ENCODE measurements at places on chromosomes 2 and 18.

- no peak for DNase-seq
Observed at GRCh38 chr2:152761214-152761613, 42.8 kb downstream of the ARL6IP6 start.

GRCh38 chr2:212076456-212076855 lies 462.1 kb downstream of the ERBB4 start:
- no peak for DNase-seq

DNA sequence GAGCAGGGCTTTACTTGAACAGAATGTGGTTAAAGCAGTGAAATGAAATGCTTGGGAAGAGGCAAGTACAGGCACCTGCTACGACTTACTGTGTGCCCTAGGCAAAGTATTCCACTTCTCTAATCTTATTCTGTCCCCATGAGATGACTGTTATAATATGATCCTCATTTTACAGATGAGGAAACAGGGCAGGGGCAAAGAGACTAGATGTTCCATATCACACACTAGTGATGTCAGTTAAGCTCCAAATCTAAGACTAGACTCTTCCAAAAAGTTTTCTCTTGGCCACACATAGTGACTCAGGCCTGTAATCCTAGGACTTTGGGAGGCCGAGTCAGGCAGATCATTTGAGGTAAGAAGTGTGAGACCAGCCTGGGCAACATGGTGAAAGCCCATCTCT lies 235.0 kb downstream of the SETBP1 start:
- no peak for DNase-seq

- peak; percentile 21 for DNase-seq
Observed at GRCh38 chr2:183037553-183038340, 510 bp downstream of the NCKAP1 start.

DNA sequence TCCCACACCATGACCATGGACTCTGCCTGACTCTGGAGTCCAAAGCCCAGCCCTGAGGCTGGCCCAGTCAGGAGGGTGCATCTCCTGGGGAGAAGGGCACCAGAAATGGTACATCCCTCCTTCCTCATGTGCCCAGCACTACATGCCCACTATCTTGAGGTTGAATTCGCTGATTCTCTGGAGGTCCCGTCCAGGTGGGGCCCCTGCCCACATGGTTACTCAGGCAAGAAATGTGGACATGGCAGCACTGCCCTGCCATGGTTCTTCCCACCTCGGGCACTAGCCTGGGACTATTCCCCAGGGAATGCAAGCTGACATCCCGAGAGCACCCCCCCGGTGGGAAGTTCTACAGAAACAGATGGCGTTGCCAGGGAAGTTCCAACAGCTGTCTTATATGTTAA lies 15.3 kb upstream of the HES6 start:
- DNase-seq, result no peak

- peak; percentile 28 for DNase-seq
Observed at GRCh38 chr2:218367415-218368149, 10.9 kb downstream of the CATIP start.

- no peak for DNase-seq
Observed at GRCh38 chr2:118310681-118311429, 222.6 kb downstream of the INSIG2 start.

- no peak for DNase-seq
Observed at GRCh38 chr2:86241611-86242010, 42.4 kb downstream of the MRPL35 start.

DNA sequence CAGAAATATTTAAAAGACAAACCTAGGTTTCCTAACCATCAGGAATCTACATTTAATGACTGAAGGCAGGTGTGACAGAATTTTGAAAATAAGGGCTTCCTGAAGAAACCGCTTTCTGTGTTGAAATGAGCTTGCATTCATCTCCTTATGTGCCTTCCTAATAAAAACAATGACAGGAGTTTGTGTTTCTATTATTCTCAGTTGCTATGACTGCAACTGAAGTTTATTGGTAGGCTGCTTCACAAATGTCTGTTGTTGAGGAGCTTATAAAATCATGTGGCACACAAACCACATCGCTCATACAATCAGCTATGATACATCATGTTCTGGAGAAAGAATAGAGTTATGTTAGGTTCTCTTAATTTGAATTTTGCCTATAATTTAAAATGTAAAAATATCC lies 362.7 kb upstream of the SLC8A1 start:
- no peak for DNase-seq

- DNase-seq, result no peak
Observed at GRCh38 chr2:171389780-171390179, 44.0 kb downstream of the METTL8 start.

- DNase-seq, result no peak
Observed at GRCh38 chr18:11199477-11199876, 50.1 kb upstream of the PIEZO2 start.

DNA sequence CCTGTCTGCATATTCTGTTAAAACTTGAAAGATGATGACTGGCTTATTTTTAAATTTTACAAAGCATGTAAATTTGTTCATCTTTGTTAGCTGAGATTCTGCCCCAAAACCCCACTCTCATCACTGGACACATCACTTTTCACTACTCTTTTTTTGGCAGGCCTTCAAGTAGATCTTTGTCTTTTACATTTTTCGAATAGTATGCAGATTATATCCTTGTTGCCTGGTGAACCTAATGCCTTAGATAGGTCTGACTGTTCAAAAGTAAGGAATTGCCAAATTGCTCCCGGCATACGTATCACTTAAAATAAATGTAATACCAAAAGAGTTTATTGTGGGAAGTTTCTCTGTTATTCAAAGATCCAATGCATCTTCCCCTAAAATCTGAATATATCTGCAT lies 303.3 kb downstream of the XIRP2 start:
- DNase-seq, result no peak

DNA sequence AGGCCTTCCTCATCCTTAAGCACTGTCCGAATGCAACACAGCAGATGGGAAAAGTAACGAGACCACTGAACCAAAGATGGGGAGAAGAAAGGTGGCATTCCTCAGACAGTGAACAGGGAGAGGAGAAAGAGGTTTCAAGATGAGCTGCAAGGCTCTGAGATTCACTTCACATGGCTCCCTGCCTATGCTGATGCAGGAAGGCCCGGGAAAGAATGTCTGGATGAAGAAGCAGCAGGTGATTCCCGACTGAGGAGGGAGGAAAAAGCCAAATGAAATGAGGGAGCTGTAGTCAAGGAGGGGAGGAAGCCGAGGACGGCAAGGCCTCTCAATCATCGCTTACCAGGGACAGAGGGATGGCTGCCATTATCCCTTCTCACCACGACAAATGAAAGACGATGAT lies 98.5 kb upstream of the BOD1L2 start:
- no peak for DNase-seq

- no peak for DNase-seq
Observed at GRCh38 chr18:56517196-56517595, 121.2 kb downstream of the TXNL1 start.

- no peak for DNase-seq
Observed at GRCh38 chr18:13653746-13654433, 72.5 kb downstream of the FAM210A start.

- DNase-seq, result no peak
Observed at GRCh38 chr18:73947180-73947921, 200.3 kb downstream of the FBXO15 start.

GRCh38 chr2:182230561-182230960 lies 196.3 kb downstream of the PDE1A start:
- no peak for DNase-seq

DNA sequence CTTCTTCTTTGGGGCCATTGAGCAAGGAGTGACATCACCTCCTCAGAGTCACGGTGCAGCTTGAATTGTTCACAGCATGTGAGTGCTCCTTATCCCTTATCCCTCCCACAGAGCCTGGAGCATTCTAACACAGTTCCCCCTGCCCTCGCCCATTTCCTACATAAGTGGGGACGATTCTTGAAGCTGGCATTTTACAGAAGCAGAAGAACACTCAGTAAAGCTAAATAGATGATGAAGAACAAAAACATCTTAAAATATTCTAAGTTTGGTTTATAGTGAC lies 135.8 kb upstream of the APCDD1 start:
- no peak for DNase-seq

GRCh38 chr2:215356948-215357461 lies 45.1 kb downstream of the ATIC start:
- no peak for DNase-seq

GRCh38 chr2:43269074-43269572 lies 42.7 kb upstream of the ZFP36L2 start:
- DNase-seq, result no peak

DNA sequence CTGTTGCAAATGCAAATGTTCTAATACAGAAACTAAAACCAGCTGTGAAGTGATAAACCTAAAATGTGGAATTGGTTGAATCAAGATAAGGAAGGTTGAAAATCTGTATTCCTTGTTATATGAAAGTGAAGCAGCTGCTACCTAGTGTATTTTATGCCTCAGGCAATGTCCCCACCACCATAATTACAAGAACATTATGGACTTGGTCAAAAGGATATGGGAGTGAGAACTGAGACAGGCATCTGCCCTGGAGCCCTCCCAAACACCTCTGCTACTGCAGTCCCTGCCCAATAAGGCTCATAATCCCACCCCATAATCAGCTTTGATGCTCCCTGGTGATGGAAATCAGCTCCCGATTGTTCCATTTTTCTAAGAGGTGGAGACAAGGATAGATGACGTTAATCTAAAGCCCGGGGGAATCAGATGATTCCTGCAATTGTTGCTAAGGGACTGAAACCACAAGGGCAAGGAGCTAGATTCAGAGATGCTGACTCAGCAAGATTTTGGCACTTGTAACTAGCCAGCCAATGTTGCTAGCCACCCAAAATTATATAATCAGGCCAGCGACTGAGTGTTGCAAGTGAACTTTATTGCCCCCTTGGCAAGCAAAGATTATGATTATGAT lies 69.5 kb downstream of the EVA1A start:
- no peak for DNase-seq

- no peak for DNase-seq
Observed at GRCh38 chr18:55694291-55694690, 106.3 kb upstream of the TCF4 start.

- no peak for DNase-seq
Observed at GRCh38 chr2:31240381-31241365, 6.7 kb downstream of the EHD3 start.

GRCh38 chr2:53880756-53881155 lies 21.0 kb upstream of the GPR75 start:
- no peak for DNase-seq

- no peak for DNase-seq
Observed at GRCh38 chr2:221267773-221268425, 304.2 kb downstream of the EPHA4 start.

GRCh38 chr2:42060718-42061619 lies 13.1 kb downstream of the PKDCC start:
- no peak for DNase-seq

DNA sequence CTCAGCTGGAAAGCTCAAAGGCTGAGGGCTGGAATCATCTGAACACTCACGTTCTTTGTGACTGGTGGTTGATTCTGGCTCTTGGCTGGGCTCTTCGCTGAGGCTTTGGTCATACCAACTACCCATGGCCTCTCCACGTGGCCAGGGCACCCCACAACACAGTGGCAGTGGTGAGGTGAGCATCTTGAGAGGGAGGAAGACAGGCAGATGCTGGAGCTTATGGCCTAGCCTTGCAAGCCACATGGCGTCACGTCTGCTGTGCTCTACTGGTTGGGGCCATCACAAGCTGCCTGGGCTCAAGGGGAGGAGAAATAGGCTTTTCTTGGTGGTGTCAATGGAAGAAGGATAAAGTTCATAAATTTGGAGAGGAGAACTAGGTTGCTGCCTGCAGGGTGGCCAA lies 19.6 kb downstream of the LPIN1 start:
- no peak for DNase-seq

DNA sequence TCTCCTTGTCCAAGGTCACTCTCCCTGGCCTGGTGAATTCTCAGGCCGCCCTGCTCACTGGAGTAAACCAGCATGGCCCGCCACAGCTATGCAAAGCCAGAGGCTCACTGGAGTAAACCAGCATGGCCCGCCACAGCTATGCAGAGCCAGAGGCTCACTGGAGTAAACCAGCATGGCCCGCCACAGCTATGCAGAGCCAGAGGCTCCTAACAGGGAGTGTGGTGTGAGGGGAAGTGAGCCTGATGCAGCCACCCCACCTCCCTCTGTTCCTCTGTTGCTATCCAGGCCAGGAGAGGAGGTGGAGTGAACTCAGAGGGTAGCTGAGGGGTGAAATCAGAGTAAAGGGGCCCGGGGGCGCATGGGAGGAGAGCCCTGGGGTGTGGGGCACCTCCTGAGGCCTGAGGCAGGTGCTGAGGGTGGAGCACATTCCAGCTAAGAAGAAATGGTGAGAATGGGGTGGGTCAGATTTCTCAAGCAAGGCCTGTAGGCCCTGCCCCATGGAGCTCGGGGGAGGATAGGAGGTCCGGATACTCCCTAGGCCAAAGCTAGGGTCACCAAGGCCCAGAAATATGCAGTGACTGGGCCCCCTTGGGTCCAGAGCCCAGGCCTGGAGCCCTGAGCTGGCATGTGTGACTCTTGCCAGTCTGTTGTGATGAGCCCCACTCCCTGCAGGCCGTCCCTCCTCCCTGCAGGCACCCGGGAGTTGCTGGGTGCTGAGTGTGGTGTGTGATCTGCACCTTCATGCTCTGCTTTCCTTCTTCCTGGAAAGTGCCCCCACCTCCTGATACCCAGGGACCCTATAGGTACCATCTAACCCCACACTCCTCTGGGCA lies 1.5 kb downstream of the ATP6V1B1 start:
- DNase-seq, result no peak

DNA sequence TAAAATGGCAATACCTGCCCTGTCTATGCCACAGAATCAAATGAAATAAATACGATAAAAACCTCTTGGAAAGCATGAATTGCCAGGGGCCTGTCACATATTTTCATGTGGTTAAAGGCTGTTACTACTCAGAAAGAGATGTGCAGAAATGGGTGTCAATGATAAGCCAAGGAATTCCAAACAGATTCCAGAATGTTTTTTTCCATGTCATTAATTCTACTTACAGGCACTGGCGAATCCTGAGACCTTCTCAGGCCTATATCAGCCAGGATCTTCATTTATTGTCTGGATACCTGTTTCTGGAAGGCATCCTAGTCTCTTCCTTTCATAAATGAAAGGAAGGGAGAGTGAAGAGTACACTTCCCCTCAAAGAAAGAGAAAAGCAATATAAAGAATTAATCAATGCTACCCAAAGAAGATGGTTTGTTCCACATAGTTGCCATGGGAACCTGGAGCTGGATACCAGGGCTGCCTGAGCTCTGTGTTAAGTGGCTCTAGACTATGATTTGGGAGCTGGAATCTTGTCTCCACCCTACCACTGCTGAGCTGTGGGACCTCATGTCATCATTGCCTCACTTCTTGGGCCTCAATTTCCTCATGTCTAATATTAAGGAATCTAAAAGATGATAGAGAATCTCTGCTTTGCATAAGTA lies 335.1 kb upstream of the SKOR2 start:
- no peak for DNase-seq

DNA sequence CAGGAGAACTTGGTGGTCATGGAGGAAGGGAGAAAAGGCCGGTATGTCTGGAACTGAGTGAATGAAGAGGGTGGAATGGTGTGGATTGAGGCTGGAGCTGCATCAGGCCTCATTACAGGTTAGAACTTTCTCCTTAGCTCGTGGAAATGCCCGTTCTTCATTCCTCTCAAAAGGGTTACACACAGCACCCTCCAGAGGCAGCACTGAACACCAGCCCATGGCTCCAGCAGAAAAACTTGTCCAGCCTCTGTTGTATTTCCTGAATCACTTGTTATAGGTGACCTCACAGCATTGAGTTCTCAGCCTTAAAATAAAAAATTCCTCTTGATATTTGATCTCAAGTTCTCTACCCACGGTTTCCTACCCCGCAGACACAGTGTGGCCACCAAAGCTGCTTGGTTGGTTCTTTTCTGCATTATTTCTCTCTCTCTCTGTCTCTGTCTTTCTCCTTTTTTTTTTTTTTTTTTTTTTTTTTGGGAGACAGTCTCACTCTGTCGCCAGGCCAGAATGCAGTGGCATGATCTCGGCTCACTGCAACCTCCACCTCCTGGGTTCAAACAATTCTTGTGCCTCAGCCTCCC lies 89.6 kb downstream of the ITGB1BP1 start:
- DNase-seq, result no peak
